ENCODE measurements at places on chromosomes 2 and 18.

- DNase-seq = no peak
These were observed 76.9 kb downstream of the MC4R start for GRCh38 chr18:60295674-60296073.

- no peak for DNase-seq
These were observed 107.3 kb downstream of the DTNB start for GRCh38 chr2:25566094-25566493.

GRCh38 chr2:62270728-62271127 is 74.8 kb downstream of the B3GNT2 start:
- DNase-seq = peak; percentile 67

- DNase-seq = no peak
These were observed 13.8 kb downstream of the GRHL1 start for GRCh38 chr2:9965119-9965822.

DNA sequence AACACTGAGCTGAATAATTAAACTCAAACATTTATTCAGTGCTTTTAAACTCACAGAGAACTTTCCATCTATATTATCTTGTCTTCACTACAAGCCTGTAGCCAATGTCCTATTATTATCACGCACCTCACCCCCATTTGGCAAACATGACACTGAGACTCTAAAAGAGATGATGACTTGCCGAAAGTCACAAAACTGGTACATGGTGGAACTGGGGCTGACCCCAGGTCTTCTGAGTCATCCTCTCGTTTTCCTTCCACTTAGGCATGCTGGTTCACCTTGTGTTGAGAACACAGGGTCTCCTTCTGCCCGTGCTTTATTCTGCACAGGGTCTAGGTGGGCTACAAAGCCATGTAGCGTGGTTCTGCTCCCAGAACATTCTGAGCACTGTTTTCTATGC is 230.0 kb upstream of the MGAT5 start:
- DNase-seq = no peak

- no peak for DNase-seq
These were observed 109.1 kb upstream of the CYP1B1 start for GRCh38 chr2:38185012-38185491.

DNA sequence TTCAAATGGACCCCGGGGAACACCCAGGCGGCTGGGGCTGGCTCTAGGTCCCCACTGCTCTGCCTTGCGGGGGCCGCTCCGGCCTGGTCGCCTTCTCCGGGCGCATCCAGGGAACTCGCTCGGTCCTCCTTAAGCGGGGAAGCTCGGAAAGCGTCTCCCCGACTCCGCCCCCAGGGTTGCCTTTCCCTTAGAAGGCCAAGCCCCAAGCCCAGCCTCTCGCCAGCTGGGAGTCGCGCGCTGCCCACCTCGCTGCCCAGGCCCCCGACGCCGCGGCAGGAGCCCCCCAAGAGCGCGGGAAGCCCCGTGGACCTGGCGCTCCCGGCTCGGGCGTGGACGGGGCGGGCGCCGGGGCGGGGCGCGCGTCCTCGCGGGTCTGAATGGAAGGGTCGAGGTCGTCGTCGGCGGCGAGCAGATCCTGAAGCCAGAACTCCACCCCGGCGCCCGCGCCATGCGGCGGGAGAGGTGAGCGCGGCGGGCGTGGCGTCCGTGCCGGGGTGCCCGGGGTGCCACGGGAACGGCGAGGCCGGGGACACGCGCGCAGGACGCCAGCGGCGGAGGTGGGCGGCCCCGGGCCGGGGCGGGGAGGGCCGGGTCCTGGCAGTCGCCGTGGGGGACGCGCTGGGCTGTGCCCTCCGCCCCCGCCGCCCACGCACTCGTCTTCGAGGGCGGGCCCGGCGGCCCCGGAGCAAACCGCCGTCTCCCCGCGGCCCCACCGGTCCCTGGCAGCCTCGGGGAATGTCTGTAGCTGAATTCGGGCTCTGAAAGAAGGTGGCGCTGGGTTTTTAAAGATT is at the start of gene BOK:
Gene BOK (plus strand): TSS at position 214 of the 791 bp plus-strand sequence. CDS start 739 bp downstream, outside the sequence.
- DNase-seq = peak; percentile 72

DNA sequence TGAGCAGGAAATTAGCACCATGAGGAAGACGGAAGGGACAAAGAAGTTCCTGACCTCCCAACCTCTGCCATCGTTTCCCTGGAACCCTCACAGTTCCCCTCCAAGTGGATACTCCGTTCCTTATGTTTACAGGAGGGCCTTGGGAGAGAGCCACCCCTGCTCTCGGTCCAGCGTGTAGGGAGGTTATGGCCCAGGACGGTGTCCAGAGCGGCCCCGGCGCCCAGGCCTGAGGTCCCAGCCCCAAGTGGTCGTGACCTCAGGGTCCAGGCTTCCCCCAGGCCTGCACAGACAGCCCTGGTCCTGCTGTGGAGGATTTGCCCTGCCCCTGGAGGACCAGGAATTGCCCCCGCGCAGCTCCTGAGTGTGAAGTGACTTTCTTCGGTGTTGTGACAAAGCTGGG is 61.8 kb upstream of the RBM44 start:
- no peak for DNase-seq

GRCh38 chr2:149692961-149693396 is 105.4 kb upstream of the MMADHC start:
- DNase-seq = peak; percentile 25
